ENCODE measurements at places on chromosomes 7 and 10.
A peak's percentile ranks its signal among the peaks of the same experiment; 100 is the strongest.

- DNase-seq = peak; percentile 73
Observed at GRCh38 chr7:134750083-134751062, 29.1 kb upstream of the CALD1 start.

DNA sequence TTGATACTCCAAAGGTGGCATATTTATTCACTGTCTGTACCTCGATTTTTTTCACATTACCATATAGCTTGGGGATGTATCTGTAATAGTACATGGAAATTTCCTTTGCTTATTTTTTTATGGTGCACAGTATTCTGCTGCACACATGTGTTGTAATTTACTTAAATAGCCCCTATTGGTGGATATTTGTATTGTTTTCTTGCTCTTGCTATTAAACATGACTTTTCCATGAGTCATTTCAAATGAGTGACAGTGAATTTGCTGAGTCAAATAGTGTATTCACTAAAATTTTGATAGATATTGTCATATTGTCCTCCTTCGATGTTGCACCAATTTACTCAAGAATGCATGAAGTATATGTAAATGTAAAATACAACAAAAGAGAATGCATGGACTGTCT is 122.7 kb upstream of the STEAP4 start:
- DNase-seq = no peak

GRCh38 chr10:63587191-63587590 is 66.0 kb downstream of the REEP3 start:
- no peak for DNase-seq

- no peak for DNase-seq
Observed at GRCh38 chr7:22666732-22667131, 60.3 kb upstream of the IL6 start.

DNA sequence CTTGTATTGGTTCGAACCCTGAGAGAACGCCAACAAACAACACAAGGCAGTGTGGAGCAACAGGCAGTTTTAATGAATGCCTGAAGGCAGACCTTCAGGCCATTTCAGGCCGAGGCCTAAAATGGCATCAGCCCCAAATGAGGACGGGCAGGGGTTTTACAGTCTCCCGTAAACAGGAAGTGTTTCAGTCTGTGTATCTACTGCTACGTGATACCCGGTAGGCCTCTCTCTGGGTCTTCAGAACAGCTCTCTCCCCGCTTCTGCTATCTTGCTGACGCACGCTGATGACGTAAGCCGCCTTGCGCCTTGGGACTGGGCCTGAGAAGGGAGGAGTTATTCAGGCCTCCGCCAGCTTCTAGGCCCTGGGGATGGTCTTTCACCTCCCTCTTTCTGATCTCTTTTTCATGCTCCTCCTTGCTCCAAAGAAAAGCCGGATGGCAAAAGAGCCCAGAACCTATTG is 67.7 kb downstream of the ST8SIA6 start:
- DNase-seq = no peak

GRCh38 chr7:70156057-70156456 is 557.8 kb downstream of the AUTS2 start:
- no peak for DNase-seq

- DNase-seq = no peak
Observed at GRCh38 chr10:97335188-97335619, 675 bp upstream of the FRAT2 start.

- no peak for DNase-seq
Observed at GRCh38 chr7:22193450-22193983, 163.4 kb downstream of the RAPGEF5 start.

DNA sequence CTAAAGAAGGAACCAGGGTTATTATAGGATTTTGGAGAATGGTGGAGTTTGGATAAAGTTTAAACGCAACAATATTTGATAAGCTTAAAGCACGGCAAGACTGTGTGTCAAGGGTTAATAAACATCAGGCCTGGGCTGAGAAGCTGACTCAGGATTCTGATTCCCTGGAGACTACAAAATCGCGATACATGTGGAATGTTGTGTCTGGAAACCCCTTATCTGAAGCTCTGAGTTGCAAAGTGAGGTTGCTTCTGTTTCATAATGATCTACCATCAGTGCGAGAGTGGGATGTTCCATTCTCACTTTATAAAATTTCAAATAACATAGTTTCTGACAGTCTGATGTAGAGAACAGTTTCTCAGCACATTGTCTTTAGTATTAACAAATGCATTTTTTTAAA is 7.8 kb downstream of the C1GALT1 start:
- no peak for DNase-seq

All from activated T-cell treated with anti-CD3 and anti-CD28 coated beads, Interleukin-2, amount 50 U/mL, for 24 hours (primary cell).